Hematopoietic multipotent progenitor cell (in vitro differentiated cells): ENCODE measurements at places on chromosomes 2 and 18.

DNA sequence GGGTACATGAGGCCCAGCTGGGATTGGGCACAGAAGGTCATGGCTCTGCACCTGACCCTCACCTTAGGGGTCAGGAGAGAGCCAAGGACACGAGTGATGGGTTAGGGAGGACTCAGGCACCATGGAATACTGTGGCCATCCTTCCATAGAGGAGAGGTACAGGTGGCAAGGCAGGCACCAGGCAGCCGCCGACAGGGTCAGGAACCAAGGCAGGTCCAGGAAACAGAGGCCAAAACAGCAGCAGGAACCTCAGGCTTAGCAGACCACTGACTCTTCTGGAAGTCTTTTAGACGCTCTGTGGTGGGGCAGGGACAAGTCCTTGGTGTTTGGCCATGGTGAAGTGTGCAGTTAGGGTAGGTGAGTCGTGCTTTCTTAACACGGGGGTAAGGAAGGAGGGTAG is 128.0 kb downstream of the NEDD4L start:
- no peak for DNase-seq

DNA sequence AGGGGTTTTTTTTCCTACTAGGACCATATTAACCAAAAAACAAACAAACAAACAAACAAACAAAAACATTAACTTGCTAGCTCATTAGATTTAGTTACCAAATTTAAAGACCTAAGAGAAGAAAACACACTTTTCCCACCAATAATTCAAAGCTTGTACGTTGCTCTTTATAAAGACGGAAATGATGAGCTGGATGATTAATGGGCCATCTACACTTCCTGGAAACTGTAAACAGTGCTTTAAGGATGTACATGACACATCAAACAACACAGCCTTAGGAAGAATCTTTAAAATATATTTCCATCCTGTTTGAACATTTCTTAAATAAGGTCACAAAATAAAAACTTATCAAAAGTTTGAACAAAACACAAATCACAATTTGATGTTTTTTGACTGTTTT is 982 bp downstream of the BMP10 start:
- DNase-seq: no peak

DNA sequence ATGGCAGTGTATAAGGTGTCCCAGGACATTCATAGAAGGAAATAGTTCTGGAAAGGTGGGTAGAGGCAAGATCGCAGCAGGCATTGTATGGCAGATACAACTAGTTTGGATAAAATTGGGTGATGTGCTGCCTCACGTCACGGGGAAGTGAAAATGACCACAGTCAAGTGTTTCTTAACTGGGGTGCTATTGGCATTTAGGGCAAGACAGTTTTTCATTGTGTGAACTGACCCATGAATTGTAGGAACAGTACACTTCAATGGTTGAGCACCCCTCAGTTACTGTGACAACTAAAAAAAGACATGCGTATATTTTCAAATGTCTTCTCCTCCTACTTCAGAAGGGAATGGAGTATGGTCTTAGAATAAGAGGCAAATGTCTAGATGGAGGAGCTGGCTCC is 22.3 kb upstream of the CYRIA start:
- DNase-seq: no peak

GRCh38 chr18:27428120-27428519 is 243.0 kb upstream of the CHST9 start:
- DNase-seq: no peak

GRCh38 chr2:134081238-134081938 is 172.5 kb upstream of the MGAT5 start:
- no peak for DNase-seq

DNA sequence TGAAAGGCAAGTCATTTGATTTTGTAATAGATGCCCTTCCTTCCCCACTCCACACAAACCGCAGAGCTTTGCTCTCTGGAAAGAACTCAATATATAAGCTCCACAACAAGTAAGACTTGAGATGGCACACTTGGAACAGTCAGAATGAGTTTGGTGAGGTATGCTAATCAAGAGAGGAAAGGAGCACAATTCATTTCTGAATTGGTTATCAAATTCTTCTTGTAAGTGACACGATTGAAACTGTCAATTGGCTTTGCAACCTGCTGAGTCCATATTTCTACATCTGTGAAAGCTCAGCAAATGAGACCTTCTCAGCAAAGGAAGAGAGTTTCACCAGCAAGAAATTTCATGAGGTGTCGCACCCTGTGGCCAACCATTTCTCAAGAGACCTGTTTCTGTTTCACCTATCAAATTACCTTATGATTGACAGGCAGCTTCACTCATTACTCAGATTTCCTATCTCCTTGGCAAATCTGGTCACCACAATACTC is 19.1 kb downstream of the CTLA4 start:
- no peak for DNase-seq

GRCh38 chr2:88227446-88227845 is 57.3 kb downstream of the THNSL2 start:
- DNase-seq: no peak

- DNase-seq: no peak
These were observed 32.7 kb upstream of the SPRED2 start for GRCh38 chr2:65465124-65465523.

- DNase-seq: no peak
These were observed 405.8 kb upstream of the FAM98A start for GRCh38 chr2:34004936-34005335.

GRCh38 chr18:25563816-25564683 is 212.1 kb upstream of the ZNF521 start:
- no peak for DNase-seq

DNA sequence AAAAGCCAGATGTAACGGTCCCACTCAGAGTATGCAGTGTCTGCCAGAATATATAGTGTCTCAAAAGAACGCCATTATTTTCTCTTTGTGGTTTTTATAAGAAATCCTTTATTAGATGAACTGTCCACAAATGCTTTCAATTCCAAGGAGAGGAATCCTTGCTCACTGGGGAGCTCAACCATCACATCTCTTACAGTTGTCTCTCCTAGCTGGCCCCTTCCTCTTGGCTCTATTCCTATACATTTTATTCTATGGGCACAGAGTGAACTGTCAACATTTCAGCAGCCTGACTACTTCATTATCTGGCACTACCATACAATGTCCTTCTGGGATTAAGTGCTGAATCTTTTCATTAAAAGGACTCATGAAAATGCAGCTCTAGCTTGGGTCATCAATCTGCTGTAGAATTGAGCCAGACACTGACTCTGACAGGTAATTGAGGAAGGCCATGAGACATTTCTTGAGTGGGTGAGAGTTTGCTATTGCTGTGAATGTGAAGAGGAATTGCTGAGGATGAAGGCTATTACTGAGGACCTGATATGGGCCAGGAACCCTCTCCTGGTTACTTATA is 96.5 kb upstream of the THOC1 start:
- DNase-seq: no peak

DNA sequence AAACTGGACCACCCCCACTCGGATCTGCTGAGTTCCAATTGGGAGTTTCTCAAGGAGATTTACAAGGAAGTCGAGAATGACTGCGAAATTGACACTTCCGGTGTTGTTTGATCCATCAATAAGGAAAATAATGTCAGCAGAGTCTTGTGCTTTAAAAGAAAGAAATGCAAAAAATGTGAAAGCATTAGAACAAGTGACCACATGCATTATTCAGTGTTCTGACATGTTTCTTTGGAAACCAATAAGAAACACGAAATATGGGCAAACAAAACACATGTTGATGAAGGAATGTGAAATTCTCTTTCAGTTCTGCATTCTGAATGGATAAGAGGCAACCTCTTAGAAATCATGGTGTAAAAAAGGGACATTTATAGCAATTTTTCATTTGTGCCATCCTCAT is 25.9 kb downstream of the COL6A3 start:
- no peak for DNase-seq

DNA sequence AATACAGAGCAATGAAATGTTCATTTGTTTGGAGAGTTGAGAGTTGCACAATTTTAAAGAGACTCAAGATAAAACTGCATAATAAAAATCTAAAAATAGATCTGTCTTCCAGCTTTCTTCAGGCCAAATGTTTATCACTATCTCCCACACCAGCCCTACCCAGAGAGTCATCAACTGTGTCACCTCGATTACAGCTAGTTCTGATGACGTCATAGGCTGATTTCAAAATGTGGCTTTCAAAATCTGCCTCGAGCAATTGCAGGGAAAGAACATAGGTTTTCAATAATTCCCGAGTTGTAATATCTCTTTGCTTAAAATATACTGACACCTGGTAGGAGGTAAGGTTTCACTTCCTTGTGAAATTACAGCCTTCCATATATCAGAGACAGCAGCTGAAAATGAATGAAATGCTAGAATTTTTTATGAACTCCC is 677.6 kb upstream of the ID2 start:
- DNase-seq: no peak

DNA sequence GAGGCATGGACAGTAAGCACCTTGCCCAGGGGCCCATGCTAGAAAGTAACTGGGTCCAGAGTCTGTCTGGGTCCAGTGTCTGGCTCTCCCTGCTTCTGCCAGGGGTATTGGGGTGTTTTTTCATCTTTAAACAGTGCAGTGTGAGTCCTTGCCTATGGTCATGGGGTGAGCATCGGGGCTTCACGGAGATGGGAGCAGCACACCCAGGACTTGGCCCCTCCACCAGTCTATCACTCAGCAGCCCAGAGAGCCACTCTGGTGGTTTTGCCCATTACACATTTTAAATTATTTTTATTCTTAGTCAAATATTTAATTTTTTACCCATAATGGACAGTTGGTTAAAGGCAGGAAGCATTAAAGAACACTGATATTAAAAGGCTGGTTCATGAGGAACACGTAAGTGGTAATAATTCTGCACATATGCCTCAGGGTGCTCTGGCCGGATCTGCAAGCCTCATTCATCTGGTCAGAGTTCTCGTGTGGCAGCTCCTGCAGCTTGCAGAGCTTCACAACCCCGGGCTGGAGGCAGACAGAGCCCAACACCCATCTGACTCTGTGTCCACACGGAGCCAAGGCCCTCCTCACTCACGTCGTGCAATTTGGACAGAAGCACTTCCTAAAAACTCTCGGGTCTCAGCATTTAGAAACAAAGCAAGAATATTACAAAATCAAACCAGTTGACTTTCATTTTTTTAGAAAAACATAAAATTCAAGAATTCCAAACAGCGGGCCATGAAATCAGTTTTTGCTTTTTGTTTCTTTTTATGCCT is 204.1 kb downstream of the CTIF start:
- no peak for DNase-seq

DNA sequence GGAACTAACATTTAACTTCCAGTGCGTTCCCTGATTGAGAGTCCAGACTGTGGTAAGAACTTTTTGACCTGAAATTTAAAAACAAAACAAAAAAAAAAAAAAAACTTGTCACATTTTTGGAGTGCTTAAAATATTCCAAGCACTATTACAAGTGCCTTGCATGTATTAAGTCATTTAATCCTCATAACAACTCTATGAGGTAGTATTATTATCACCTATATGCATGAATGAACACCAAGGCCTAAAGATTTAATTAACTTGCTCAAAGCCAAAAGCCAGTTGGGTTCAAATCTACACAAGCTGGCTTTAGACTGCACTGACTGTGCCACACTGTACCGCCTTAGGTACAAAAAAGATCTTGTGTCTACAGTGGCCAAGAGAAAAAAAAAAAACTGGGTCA is 35.2 kb downstream of the METTL4 start:
- DNase-seq: no peak

GRCh38 chr2:172415157-172415864 is 12.1 kb upstream of the ITGA6 start:
- no peak for DNase-seq

- no peak for DNase-seq
These were observed 166.2 kb downstream of the CDCA7 start for GRCh38 chr2:173520918-173521317.

- DNase-seq: peak; percentile 82
These were observed 31.3 kb upstream of the SSB start for GRCh38 chr2:169767243-169767888.

DNA sequence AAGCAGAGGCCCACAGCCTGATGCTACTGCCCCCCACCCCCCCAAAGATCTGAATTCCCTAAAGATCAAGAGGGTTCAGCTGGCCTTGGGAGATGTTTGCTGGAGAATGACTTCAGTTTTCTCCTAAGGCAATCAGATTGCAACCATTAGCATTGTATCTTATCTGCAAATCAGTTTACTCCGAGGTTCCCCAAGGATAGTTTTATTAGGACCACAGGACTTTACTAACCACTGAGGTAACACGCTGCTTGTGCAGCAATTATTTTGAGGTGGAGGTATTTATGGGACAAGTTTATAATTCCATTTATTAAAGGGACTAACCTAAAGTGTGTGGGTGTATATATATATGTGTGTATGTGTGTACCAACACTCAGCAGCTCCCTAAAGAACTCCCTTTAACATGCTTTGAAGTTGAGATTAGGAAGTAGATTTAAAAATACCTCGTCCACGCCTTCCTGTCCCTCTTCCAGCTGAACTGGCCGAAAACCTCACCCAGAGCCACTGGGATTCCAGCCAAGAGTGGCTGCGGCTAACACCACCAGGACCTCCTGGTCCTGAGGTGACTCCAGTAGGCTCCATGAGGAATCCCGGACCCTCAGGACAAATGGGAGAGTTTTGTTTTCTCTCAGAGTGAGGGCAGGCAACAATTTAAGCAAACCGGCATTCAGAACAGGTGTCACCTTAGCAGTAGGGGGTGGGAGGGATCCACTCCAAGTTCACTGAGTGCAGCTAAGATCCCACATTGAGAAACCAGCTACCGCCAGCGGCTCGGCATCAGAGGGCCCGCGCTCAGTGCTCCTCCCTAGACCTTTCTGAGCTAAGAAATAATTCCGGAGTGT is 3.0 kb upstream of the DLX1 start:
- peak; percentile 21 for DNase-seq

DNA sequence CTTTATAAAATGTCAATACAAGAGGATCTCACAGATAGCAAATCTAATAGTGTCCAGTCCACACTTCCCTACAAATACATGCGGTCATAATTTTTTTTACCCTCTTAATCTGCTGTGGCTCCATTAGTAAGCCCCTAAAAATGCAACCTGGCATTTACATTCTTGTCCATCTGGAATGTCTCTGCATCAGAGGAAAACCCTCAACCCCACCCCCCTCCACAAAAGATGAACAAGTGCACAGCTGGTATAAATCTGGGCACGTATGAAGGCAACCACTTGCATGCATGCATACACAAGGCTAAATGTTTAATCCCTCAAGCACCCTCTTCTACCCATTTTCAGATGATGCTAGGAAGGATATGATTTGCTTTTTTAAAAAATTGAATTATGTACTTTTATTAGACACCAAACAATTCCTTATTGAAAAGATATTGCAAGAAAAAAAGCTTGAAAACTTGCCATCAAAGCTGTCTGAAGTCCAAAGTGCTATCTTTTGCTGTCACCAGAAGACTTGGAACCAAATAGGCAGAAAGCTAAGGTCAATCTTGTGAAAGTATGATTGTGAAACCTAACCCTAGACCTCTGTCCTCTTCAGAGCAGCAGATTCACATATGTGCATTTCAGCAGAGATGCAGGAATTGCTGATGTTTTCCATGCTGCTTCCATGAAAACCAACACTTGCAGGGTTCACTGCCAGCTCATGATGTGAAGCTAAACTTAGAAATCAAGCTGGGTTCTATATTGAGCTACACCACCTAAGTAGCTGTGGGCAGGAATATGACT is 39.0 kb downstream of the IRS1 start:
- DNase-seq: no peak

- DNase-seq: no peak
These were observed 171.4 kb upstream of the SPATS2L start for GRCh38 chr2:200135082-200135481.

GRCh38 chr18:3597409-3598357 is 147.7 kb downstream of the TGIF1 start:
- DNase-seq: no peak
